ENCODE measurements at places on chromosomes 3 and 15.

DNA sequence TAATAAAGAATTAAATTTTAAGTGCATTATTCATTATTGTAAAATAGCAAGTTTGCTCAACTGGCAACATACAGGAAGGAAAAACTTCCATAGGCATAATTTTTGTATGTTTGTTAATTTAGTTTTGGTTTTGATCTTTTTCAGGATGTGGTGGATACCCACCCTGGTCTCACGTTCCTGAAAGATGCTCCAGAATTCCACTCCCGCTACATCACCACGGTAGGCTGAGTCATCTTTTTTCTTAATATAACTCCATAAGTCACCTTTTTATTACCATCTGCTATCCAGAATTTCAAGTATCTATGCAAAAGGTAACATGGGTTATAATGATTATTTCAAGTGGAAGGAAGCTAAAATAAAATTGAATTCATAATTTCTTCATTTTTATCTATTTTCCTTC is 104.8 kb downstream of the PPP2R3A start:
- DNase-seq = no peak

GRCh38 chr3:187590861-187591576 is 79.2 kb downstream of the SST start:
- no peak for DNase-seq

- no peak for DNase-seq
Measured at GRCh38 chr3:101259485-101260341, 60.7 kb downstream of the IMPG2 start.

GRCh38 chr3:56467108-56467507 is 1.2 kb downstream of the ERC2 start:
- no peak for DNase-seq

DNA sequence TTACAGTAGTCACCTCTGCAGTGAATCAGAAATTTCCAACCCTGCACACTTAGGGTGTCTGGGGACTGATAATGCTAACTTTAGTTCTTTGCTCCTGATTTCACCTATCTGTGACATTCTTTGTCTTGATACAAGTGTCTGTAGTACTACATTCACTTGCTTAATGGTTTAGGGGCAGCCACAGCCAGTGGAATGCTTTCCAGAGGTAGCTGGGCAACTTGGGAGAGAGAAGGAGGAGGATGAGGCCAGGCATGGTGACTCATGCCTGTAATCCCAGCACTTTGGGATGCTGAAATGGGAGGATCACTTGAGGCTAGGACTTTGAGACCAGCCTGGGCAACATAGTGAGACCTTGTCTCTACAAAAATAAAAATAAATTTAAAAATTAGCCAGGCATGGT is 8.5 kb downstream of the BAHD1 start:
- DNase-seq = no peak

DNA sequence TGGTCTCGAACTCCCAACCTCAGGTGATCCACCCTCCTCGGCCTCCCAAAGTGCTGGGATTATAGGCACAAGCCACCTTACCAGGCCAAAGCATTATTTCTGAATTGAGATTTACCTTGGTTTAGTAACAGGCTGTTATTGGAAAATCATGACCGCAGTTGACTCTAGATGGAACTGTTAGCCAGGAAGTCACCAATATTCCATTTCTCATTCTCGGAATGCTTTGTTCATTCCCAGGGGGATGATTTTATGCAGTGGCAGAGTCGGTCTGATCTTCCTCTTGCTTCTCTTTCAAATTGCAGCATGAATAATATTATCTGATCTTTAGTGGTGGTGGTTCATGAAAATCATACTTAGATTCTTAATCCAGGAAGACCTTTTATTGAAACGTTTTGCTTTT is 195.5 kb upstream of the MBNL1 start:
- no peak for DNase-seq

- peak; percentile 42 for DNase-seq
Measured at GRCh38 chr3:141370065-141370533, 1.8 kb downstream of the ZBTB38 start.

- no peak for DNase-seq
Measured at GRCh38 chr15:99433757-99434450, 131.9 kb upstream of the MEF2A start.

DNA sequence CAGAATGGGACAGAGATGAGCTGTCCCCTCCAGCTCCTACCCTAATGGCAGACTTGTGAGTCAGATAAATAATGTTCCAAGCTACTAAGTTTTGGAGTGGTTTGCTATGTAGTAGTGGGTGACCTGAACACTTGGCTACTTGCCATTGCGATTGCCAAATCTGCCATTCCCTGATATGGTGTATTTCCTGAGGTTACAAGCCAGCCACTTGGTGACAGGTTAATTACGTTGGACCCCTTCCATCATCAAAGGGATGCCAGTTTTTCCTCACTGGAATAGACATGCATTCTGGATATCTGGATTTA is 33.6 kb downstream of the MORF4L1 start:
- no peak for DNase-seq

DNA sequence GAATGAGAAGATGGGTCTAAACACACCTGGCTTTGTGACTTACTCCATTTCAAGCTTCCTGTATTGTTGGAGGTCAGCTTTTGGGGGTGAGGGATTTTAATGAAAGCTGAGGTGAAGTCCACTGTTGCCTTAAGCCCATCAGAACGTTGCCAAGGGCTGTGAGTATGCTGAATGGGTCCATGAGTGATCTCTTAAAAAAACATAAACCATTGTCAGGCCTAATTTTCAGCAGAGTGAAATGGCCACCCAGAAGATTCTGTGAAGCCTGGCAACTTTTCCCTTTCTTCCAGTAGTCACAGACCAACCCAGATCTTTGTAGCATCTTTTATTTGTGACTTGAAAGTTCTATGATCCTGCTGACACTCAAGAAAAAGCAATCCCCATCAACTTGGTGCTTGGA is 87.0 kb downstream of the SMAD3 start:
- no peak for DNase-seq

DNA sequence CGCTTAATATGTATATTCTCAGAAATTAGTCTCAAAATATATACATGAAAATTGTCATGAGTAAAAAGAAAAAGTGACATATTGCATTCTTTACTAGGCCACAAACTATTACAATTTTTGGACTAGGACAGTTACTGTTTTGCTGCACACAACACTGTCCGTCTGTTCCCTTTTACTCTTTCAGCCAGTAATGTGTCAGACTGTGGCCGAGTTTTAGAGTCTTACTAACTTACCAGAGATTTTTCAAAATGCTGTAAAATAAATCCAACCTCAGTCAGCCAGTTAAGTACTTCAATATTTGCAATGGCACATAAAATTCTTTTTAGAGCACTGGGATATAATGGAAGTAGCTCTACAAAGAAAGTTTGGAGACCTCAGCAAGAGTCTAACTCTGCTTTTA is 380.3 kb upstream of the IL12A start:
- DNase-seq = no peak
